Neural progenitor cell (in vitro differentiated cells): ENCODE measurements at places on chromosomes 11 and 22. TPM values are rescaled to one million over a fixed set of nuclear protein-coding genes. Genes with fewer than 3 reads are reported as not detected.
A peak's percentile ranks its signal among the peaks of the same experiment; 100 is the strongest.

MUC5AC gene
- total RNA-seq: not detected in 2 replicates

DNA sequence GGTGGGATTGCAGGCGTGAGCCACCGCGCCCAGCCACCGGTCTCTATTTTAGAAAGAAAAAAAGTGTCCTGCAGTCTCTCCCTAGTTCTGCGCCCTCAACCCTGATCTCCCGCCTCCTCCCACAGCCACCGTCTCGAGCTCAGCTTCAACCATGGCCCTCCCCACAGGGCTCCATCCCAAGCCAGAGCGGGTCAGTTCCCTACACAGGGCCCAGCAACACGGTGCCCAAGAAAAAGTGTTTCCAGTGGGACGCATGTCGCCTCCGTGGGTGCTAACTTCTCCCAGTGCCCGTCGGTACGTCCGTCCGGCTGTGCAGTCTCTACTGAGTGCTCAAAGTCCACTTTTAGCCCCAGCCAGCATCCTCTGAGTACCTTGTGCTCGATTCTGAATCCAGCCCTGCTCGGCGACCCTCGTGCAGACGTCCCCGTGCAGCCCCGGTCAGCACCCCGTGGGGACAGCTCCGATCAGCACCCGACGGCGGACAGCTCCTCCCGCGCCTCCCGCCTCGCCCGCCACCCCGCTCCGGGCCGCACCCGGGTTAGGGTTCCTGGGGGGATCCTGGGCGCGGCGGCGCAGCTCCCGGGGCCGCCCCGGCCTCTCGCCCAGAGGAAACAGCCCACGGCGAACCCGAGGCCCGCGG is 657 bp upstream of the MAPK8IP2 start:
- peak; percentile 88 for DNase-seq

POU2AF2 gene
- total RNA-seq: not detected in 2 replicates

VPS51 gene
- total RNA-seq: 80.4 and 252 TPM in 2 replicates

B3GAT1 gene
- total RNA-seq: 11.0 and 20.7 TPM in 2 replicates

DNA sequence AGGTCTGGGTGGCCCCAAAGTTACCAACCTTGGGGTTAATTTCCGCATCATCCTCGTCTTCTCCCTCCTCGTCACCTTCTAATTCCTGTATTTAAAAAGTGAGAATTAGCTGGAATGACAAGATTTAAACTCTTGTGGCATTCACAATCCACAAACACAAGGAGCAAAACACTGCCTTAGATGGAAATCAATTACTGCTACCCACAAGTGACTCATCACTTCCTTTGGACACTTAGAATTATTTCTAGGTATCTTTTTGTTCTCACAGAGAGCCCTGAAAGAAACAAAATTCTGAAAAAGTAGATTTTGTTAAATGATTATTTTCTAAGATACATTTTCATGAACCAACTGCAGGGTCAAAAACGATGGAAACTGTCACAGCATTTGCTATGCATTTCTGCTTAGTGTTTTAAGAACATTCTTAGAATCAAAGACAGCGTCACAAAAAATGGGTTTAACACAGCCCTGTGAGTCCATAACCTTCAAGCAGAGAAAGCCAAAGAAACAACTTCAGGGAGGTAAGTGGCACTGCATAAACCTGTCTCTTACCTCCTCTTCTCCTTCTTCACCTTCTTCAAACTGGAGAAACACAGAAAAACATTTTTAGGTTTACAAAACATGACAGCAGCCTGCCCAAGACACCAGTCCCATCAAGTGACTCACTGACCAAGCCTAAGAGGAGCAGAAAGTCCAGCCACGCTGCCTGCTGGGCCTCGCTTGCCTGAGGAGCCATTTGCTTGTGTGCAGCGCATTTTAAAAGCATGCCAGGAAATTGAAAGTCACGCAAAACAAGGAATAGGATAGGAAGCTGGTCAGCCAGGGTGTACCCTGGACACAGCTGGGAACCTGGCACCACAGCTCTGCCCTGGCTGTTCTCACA is 22.3 kb upstream of the PHLDA2 start:
- DNase-seq: no peak

DNA sequence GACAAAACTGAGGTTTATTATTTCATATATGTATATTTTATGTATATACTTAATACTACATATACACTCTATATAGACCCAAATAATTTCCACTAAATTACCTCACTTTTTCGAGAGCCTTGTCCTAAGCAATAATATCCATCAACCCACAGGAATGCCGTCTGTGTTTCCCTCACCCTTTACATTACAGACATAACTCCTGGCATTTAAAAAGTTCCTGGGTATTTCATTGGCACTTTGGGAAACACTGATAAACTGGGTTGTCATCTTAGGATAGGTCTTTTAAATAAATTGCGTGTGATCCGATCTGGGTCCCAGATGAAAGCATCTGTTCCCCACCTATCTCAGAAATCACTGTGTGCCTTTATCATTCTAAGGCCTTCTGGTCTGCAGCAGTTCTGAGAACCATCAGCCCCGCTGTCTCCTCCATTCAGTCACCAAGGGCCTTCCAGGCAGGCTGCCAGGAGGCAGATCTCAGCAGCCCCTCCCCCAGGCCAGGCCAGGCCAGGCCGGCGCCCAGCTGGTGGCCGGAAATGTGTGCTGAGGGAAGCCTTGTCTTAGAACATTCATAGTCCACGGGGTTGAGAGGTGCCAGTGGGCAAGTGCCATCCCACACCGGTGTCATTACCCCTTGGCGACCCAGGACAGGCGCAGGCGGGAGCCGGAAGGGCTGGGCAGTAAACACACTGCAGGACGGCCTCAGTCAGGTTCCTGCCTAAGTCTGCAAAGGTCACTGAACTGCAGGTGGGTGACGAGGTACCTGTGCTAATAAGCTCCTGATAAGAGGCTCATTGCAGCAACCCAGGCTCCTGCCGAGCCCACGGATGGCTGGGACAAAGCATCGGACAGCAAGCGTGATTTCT is 3.3 kb downstream of the FGF19 start:
- peak; percentile 81 for DNase-seq

- no peak for DNase-seq
Observed at GRCh38 chr11:122172352-122173073, 56.5 kb upstream of the BLID start.
